ENCODE measurements at places on chromosomes 5 and 9.

- H3K36me3 ChIP-seq, result no peaks in the 10 kb centered on the region
- H3K4me3 ChIP-seq, result no peak overlapping the region
- H3K27me3 ChIP-seq, result peaks cover 2% of the 10 kb centered on the region
- no peaks in the 10 kb centered on the region for H3K4me1 ChIP-seq
- H3K27ac ChIP-seq, result no peak overlapping the region
These were observed 61.3 kb upstream of the SMC5 start for GRCh38 chr9:70197216-70198044.

DNA sequence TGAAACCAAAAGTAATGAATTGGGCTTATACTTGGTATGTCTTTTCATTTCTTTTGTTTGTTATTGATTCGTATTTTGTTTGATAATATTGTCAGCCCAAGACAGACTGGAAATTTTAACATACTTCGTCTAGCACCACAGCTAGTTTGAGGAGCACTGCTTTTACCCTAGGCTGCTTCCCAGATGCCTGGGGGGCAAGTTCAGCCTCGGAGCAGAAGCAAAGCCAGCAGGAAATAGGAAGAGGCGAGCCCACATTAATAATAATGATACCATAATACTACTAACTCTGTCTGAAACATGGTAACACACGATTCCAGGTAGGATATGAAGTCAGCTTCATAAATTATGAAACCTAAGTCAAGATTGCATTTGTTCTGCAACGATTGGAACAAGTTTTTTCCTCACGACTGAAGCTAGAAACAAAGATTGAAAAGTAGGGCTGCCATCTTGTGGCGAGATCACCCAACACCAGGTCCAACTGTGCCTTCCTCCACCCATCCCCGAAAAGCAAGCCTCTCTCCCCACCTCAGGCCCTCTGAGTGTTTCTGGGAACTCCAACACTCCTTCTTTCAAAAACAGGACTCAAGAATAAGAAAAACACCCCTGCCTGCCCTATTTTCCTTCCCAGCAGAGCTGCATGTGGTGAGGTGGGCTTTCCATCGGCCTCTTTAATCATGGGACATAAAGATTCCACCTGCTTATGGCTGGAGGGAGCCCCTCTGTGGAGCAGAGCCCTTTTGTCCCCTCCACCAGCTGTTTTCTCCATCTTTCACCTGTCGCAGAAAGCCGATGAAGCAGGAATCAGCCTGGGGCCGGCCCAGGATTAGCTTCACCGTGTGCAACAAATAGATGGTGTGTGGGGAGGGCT, 236.4 kb downstream of the CAAP1 start:
- H3K27me3 ChIP-seq, result no peaks in the 10 kb centered on the region
- no peak overlapping the region for H3K4me3 ChIP-seq
- H3K36me3 ChIP-seq, result no peaks in the 10 kb centered on the region
- H3K4me1 ChIP-seq, result no peaks in the 10 kb centered on the region
- H3K27ac ChIP-seq, result no peak overlapping the region
- no peak for DNase-seq

GRCh38 chr5:142017832-142018427, 5.1 kb upstream of the GNPDA1 start:
- H3K36me3 ChIP-seq, result peaks cover 6% of the 10 kb centered on the region
- peak overlapping the region; percentile 54 for H3K4me3 ChIP-seq
- DNase-seq, result peak; percentile 42
- H3K27me3 ChIP-seq, result no peaks in the 10 kb centered on the region

- H3K4me1 ChIP-seq, result no peaks in the 10 kb centered on the region
- no peak for DNase-seq
- no peak overlapping the region for H3K27ac ChIP-seq
- H3K36me3 ChIP-seq, result no peaks in the 10 kb centered on the region
These were observed 153.2 kb upstream of the EGFLAM start for GRCh38 chr5:38105231-38105570.

GRCh38 chr5:136080483-136081216, 51.9 kb downstream of the TGFBI start:
- no peaks in the 10 kb centered on the region for H3K36me3 ChIP-seq
- peaks cover 8% of the 10 kb centered on the region for H3K4me1 ChIP-seq
- H3K4me3 ChIP-seq, result peak overlapping the region; percentile 73
- H3K27ac ChIP-seq, result peak overlapping the region; percentile 15
- H3K27me3 ChIP-seq, result peaks cover 52% of the 10 kb centered on the region
- DNase-seq, result peak; percentile 63

- peak overlapping the region; percentile 42 for H3K27ac ChIP-seq
- H3K4me3 ChIP-seq, result peak overlapping the region; percentile 66
- H3K27me3 ChIP-seq, result peaks cover 15% of the 10 kb centered on the region
These were observed 812 bp downstream of the CACFD1 start for GRCh38 chr9:133460405-133461175.

DNA sequence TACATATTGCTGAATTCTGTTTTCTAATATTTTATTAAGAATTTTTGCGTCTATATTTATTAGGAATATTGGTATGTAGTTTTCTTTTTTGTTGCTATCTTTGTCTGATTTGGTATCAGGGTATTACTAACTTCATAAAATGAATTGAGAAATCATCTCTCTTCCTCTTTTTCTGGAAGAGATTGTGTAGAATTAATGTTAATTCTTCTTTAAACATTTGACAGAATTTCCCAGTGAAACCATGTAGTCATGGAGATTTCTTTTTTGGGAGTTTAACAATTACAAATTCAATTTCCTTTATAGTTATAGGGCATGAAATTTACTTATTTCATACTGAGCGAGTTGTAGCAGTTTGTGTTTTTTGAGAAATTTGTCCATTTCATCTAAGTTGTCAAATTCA, 3.3 kb upstream of the FAM170A start:
- H3K36me3 ChIP-seq, result no peaks in the 10 kb centered on the region
- DNase-seq, result no peak
- peaks cover 10% of the 10 kb centered on the region for H3K27me3 ChIP-seq
- no peaks in the 10 kb centered on the region for H3K4me1 ChIP-seq
- no peak overlapping the region for H3K27ac ChIP-seq

DNA sequence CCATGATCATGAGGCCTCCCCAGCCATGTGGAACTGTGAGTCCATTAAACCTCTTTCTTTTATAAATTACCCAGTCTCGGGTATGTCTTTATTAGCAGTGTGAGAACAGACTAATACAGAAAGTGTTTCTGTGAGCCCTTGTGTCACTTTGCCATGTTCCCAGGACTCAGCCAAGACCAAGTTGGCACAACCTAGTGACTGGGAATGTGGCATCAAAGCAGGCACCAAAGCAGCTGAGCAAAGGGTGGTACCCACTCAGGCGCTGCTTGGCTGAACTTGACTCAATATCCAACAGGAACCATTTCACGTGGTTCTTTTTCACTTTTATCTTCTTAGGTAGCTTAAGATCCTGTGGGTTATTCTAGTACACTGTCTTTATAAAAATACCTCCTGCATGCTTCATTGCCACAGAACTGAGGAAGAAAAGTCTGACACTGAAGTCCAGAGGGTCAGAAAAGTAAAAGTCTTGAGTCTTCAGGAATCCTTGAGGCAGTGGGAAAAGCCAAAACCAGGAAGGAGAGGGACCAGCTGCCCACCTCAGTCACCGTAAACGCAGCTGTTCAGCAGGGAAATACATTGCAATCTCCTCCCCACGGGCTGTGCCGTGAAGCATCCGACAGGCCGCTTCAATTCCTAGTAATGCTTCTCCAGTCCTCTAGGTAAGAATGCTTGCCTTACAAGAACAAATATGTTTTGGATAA, 90.5 kb upstream of the RETREG1 start:
- H3K36me3 ChIP-seq, result no peaks in the 10 kb centered on the region
- H3K27me3 ChIP-seq, result peaks cover 10% of the 10 kb centered on the region
- no peak overlapping the region for H3K4me3 ChIP-seq
- no peak for DNase-seq
- no peak overlapping the region for H3K27ac ChIP-seq
- H3K4me1 ChIP-seq, result no peaks in the 10 kb centered on the region

DNA sequence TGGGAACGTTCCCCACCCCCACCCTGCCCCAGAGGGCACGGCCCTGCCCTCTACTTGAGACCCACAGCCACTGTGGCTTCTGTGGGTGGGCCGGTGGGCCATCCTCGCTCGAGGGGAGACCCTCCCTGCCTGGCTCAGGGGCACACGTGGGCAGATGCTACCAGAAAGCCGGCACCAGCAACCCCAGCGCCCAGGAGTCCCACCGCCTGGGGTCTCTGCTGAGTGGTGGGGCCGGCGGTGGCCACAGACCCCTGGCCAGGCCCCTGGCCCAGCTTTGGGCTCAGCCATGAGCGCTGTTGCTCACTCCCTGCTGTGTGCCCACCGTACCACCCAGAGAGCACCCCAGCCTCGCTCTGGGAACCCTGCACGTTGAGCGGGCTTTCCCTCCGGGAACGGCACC, 16.5 kb upstream of the NRARP start:
- no peaks in the 10 kb centered on the region for H3K27me3 ChIP-seq
- H3K4me3 ChIP-seq, result no peak overlapping the region
- no peak for DNase-seq

DNA sequence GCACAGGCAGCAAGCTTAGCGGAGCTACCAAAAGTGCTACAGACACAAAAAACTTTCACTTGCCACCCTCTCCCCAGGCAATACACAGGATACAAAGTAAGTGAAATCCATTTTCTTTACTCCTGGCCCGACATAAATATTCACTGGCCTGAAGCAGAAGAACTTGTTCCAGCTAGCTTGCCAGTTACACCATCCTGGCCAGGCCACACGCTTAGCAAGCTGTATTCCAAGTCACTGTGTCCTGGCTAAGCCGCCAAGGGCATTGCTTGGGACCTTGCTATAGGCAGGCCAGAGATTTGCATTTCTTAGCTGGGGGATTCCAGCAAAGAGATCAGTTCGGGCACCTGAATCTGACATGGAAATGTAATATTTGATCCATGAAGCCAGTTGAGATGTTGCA, 71.0 kb upstream of the SLC1A3 start:
- no peak overlapping the region for H3K4me3 ChIP-seq
- no peak overlapping the region for H3K27ac ChIP-seq
- H3K4me1 ChIP-seq, result no peaks in the 10 kb centered on the region
- peaks cover 11% of the 10 kb centered on the region for H3K27me3 ChIP-seq

DNA sequence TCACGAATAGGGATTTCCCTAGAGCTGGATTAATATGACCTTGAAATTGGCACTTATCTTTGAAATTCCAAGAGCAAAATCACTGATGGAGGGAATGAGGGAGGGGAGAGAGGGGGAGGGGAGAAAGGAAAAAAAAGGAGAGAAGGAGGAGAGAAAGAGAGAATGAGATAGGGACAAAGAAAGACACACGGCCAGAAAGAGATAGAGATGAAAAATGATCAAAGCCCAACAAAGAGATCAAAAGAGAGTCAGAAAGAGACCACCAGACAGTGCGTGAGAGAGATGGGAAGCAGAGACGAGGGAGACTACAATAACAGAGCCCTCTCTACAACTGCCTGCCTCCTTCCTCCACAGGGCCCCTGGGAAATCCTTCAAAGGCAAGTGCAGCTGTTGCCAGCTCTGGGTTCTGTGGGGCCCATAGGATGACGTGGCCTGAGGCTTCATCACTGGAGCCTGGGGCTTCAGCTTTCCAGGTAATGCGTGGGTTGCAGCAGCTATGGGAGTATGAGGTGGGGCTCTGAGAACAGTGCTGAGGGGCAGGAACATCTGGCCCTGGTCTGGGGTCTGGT, 58.3 kb upstream of the SHB start:
- peaks cover 3% of the 10 kb centered on the region for H3K27me3 ChIP-seq
- H3K4me1 ChIP-seq, result no peaks in the 10 kb centered on the region
- DNase-seq, result no peak
- H3K36me3 ChIP-seq, result no peaks in the 10 kb centered on the region
- no peak overlapping the region for H3K27ac ChIP-seq

DNA sequence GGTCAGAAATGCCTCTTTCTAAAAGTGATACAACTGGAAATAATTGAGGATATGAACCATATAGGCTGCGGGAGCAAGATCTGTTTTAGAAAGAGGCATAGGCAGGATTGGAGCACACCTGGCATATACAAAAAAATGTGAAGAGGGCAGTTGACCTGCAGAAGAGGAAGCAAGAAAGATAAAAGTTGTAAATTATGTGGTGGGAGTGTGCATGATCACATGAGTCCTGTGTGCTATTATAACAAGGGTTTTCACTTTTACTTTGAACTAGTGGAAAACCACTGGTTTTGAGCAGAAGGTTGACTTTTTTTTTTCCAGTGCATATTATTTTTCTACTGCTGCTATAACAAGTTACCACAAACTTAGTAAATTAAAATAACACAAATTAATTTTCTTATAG, 489.3 kb downstream of the ANXA1 start:
- H3K36me3 ChIP-seq, result no peaks in the 10 kb centered on the region
- no peak overlapping the region for H3K27ac ChIP-seq
- no peaks in the 10 kb centered on the region for H3K27me3 ChIP-seq
- H3K4me1 ChIP-seq, result no peaks in the 10 kb centered on the region
- no peak overlapping the region for H3K4me3 ChIP-seq

DNA sequence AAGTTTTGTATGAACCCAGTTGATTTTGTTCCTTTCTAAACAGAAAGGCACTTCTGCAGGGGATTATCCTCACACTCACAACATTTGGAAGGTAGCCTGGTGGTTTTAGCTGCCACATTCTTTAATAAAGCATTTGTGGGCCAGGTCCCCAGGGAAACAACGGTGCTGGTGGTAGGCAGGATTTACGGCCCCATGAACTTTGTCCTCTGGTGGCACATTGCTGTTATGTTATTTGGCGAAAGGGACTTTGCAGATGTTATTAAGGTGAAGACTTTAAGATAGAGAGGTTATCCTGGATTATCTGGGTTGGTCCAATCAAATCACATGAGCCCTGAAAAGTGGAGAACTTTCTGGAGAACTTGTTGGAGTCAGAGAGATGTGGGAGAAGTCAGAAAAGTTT, 86.3 kb upstream of the C9orf72 start:
- no peak for DNase-seq
- peaks cover 2% of the 10 kb centered on the region for H3K27me3 ChIP-seq
- H3K4me1 ChIP-seq, result no peaks in the 10 kb centered on the region
- no peak overlapping the region for H3K4me3 ChIP-seq
- H3K27ac ChIP-seq, result no peak overlapping the region
- no peaks in the 10 kb centered on the region for H3K36me3 ChIP-seq

DNA sequence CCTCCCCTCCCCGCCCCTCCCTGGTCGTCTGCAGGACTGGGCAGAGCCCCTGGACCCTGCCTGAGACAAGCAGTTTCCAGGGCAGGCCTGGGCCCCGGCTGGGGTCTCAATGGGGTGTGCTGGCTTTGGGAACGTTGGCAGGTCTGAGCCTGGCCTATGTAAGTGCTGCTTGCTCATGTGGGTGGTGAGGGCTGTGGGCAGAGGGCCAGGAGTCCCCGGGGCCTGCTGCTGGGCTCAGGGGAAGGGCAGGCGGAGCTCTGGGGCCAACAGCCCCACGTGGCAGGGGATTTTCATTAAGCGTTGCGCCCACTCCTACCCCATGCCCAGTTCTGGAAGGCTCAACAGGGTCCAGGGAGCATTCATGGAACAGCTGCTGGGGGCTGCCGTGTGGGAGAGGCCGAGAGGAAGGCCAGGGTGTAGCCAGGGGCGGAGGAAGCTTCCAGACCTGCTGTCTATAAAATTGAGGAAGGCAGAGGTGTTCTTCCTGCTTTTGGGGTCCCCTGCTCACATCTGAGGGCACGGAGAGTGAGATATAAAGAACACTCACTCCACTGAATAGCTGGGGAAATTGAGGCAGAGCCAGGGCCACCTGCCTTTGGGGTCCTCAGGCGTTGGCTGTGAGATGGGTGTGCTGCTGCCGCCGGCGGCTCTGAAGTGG, 32.5 kb downstream of the RXRA start:
- no peaks in the 10 kb centered on the region for H3K4me1 ChIP-seq
- H3K36me3 ChIP-seq, result no peaks in the 10 kb centered on the region
- no peak overlapping the region for H3K4me3 ChIP-seq
- H3K27ac ChIP-seq, result no peak overlapping the region
